ENCODE measurements at places on chromosomes 6 and 20.

- no peak for DNase-seq
Observed at GRCh38 chr20:21570285-21570992, 56.6 kb upstream of the NKX2-2 start.

DNA sequence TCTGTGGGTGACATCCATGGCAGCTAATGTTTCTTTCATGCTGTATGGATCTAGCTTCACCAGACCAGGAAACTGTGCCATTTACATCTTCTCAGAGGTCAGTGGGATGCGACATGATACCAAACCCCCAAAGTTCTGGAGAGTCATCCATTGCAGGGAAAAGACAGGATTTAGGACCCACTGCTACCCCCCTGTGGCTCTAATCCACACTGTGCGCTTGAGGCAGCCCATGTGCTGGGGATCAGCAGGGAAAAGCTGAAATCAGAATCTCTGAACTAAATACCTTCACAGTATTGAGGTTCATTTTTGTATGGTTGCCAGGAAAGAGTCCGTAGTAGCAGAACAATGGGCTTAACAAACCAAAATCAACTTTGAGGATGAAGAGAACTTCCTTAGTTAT lies 164.4 kb downstream of the TMEM242 start:
- DNase-seq = no peak

DNA sequence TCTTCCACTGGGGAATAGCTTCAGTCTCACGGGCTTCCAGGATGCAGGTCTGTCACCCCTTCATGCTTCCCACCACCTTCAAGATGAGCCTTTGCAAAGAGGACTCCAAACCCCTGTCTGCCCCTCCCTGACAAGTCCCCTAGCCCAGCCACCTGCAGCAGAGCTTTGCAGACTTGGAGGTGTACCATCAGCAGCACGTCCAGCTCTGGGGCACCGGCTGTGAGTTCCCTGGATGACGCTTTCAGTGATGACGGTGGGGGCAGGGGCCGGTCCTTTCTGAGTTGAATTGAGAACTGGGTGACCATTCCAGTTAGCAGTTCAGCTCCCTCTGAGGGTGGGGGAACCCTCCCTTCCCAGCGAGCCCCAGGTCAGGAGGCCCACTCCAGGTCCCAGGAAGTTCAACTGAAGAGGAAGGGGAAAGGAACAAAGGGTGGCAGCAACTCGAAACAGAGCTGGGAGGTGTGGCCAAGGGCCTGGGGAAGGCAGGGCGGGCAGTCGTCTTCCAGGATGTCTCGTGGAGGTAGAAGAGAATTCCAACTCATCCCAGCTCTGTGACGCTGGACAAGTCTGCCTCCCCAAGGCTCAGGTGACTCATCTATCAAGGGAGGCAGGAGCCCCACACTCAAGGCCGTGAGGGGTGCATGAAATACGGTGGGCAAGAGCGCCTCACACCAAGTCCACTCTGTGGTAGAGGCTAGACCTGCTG lies 86.0 kb downstream of the PTPN1 start:
- DNase-seq = no peak

DNA sequence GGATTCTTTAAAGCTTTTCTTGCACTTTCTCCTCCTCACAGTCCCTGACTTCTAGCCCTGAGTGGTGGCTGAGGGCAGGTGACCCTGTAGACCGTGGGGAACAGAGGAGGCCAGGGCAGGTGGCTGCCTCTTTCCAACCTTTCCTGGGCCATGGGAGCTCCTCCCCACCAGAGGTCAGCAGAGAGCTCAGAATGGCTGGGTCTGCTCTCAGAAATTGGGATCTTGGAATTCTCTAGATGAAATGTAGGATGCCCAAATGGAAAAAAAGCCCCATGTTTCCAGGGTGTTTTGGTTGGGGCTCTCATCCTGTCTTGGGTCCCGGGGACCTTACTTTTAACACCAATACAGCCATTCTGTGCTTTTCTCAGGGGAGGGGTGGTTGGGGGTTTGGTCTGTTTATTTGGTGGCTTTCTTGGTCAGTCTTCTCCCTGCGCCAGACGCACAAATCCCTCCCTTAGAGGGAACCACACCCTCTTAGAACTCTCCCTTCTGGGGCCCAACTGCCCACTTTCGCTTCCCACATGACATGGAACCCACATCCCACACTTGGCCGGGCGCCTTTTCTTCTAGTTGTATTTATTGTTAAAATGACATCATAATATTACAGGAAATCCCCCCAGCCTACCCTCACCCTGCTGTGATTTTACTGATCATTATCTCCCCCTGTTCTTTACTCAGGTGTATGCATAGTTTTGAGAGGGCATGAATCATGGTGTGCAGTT lies 17.9 kb downstream of the GNAS start:
- DNase-seq = no peak

Data from CMK (cell line).